ENCODE measurements at places on chromosomes 1 and 21. TPM values are rescaled to one million over a fixed set of nuclear protein-coding genes. Genes with fewer than 3 reads are reported as not detected.

OVAAL gene
- not detected for total RNA-seq

WNT2B gene
- 1.5 TPM for total RNA-seq

RXFP4 gene
- not detected for total RNA-seq

EFNA3 gene
- total RNA-seq: 0.43 TPM

C1QTNF12 gene
- total RNA-seq: 0.44 TPM

KIF14 gene
- total RNA-seq: 28.3 TPM

KCNA3 gene
- 0.66 TPM for total RNA-seq

KCNQ4 gene
- total RNA-seq: not detected

GSTM5 gene
- 0.43 TPM for total RNA-seq

ST6GALNAC3 gene
- not detected for total RNA-seq

GUCA2B gene
- total RNA-seq: not detected

MPZ gene
- total RNA-seq: 0.44 TPM

ZBTB8B gene
- not detected for total RNA-seq

CNKSR1 gene
- 0.22 TPM for total RNA-seq

NCF2 gene
- 0.14 TPM for total RNA-seq

RPS8 gene
- total RNA-seq: 982 TPM

MYCL gene
- total RNA-seq: 0.44 TPM

TPR gene
- total RNA-seq: 56.9 TPM

CACNA1S gene
- total RNA-seq: not detected

FCRL2 gene
- total RNA-seq: not detected

CFAP45 gene
- total RNA-seq: 0.44 TPM

MR1 gene
- 4.9 TPM for total RNA-seq

LCE2B gene
- total RNA-seq: not detected

GJA5 gene
- total RNA-seq: not detected

UTS2 gene
- total RNA-seq: not detected

PDC gene
- 0.29 TPM for total RNA-seq

CD1B gene
- not detected for total RNA-seq

TFAP2E gene
- total RNA-seq: not detected

FOXD3 gene
- not detected for total RNA-seq

GRIK1 gene
- not detected for total RNA-seq

MKNK1 gene
- total RNA-seq: 21.4 TPM

TMEM82 gene
- total RNA-seq: not detected

AMY1C gene
- not detected for total RNA-seq

HSD3B2 gene
- total RNA-seq: not detected

Data from placental pericyte (primary cell).